ENCODE measurements at places on chromosomes 7 and 10.

GRCh38 chr7:135167365-135167917 lies 3.1 kb downstream of the CYREN start:
- no peak for DNase-seq

DNA sequence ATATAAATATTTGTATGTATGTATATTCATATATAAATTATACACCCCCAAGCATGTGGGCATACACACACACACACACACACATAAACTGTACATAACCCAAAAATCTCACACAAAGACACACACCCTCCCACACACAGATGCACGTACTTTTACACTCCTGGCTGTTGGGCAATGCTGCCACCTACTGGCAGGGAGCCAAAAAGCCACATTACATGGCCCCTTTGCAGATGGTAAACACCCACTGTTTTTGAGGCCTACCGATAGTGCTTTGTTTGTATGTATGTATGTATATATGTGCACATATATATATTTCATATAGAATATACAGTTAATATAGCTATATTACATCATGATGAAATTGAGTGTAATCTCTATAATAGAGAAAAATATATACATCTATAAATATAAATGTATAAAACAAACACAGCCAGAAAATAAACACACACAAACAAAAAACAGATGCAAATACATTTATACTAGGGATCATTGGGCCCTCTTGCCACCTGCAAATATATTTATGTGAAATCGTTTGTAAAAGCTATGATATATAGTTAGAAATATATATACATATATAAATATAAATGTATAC lies 120.1 kb upstream of the ACBD5 start:
- DNase-seq, result peak; percentile 54

DNA sequence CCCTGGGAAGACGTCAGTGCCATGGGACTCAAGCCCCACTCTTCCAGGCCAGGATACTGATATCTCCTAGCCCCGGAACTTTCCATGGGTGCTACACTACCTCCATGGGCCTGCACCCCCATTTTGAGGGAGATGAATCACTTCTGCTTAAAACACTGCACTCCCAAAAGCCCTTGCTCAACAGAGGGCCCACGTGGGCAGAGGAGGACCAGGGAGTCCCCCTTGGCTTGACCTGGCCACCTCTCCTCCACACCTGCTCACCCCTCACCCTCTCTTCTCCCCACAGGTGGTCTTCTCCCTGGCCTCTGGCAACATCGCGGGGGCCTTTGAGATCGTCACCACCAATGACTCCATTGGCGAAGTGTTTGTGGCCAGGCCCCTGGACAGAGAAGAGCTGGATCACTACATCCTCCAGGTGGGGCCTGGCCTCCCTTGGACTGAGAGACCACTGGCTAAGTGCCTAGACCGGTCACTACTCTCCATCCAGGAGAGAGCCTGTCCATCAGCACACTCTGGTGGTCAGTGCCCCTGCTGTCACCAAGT lies 19.9 kb upstream of the C10orf105 start:
- DNase-seq, result no peak

GRCh38 chr7:43785420-43785819 lies 26.9 kb downstream of the BLVRA start:
- DNase-seq, result no peak

- DNase-seq, result no peak
Observed at GRCh38 chr7:97015279-97015678, 9.4 kb downstream of the DLX5 start.

GRCh38 chr7:1230411-1231213 lies 2.1 kb upstream of the UNCX start:
- DNase-seq, result no peak

DNA sequence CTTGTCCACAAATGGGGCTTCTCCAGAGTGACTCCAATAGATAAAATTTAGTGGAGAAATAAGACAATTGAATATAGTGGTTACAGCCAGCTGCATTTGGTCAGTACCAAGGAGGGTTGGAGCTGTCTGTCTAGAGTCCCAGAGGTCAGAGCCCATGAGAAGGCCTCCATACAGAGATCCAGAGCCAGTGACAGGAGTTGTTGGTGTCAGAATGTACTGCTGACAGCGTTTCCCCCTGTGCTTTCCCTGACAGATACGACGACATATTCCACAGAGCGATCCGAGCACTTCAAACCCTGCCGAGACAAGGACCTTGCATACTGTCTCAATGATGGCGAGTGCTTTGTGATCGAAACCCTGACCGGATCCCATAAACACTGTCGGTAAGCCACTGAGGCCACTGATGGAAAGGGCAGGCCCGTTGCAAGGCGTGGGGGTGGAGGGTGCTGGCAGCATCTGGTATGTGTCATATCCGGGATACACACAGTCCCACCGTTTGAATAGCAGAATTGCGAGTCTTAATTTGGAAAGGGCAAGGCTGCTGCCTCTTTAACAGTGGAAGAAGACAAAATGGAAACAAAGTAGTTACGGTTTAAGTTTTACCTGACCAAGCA lies 483.6 kb downstream of the NRG3 start:
- DNase-seq, result no peak

- DNase-seq, result no peak
Observed at GRCh38 chr7:42081671-42082070, 155.3 kb downstream of the GLI3 start.

GRCh38 chr7:4282434-4283223 lies 399.5 kb upstream of the FOXK1 start:
- DNase-seq, result no peak

DNA sequence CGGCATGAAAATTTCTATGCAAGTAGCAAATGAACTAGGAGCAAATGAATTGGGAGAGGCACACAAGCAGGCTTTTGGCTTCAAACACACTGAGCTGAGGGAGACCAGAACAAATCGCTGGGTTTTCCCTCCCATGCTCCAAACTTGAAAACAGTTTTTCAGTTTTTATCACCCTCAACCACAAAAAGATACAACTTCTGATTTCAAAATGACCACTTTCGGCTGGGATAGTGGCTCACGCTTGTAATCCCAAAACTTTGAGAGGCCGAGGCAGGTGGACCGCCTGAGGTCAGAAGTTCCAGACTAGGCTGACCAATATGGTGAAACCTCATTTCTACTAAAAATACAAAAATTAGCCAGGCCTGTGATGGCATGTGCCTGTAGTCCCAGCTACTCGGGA lies 9.0 kb upstream of the CHUK start:
- no peak for DNase-seq

All from stimulated activated CD8-positive, alpha-beta memory T cell treated with anti-CD3 and anti-CD28 coated beads, Interleukin-4, amount 100 ng/mL, for 1 hour (primary cell).